C1 segment of cervical spinal cord (tissue), 14 donors: ENCODE measurements at places on chromosomes 4 and X.

- no peak for DNase-seq
These were observed 170.5 kb upstream of the NOCT start for GRCh38 chr4:138845054-138845453.

- no peak for DNase-seq
These were observed 227.1 kb downstream of the MID1 start for GRCh38 chrX:10393241-10393640.

DNA sequence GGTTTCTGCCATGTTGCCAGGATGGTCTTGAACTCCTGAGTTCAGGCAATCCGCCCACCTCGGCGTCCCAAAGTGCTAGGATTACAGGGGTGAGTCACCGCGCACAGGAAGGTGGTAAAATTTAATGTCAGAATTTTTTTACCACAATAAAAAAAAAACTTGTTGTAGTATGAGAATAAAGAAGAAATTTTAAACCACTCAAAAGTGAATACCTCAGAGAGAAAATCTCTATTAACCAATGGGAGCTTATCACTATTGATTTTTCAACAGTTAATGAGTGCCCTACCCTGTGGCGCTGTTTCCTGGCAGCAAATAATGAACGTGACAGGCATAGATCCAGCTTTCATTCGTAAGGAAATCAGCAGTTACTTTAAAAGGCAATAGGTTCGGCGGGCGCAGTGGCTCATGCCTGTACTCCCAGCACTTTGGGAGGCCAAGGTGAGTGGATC is 32.7 kb upstream of the SLC25A4 start:
- DNase-seq: no peak

- DNase-seq: no peak
These were observed 17.2 kb downstream of the GLUD2 start for GRCh38 chrX:121064579-121064978.

- no peak for DNase-seq
These were observed 18.5 kb downstream of the TMEM164 start for GRCh38 chrX:110021258-110022022.

DNA sequence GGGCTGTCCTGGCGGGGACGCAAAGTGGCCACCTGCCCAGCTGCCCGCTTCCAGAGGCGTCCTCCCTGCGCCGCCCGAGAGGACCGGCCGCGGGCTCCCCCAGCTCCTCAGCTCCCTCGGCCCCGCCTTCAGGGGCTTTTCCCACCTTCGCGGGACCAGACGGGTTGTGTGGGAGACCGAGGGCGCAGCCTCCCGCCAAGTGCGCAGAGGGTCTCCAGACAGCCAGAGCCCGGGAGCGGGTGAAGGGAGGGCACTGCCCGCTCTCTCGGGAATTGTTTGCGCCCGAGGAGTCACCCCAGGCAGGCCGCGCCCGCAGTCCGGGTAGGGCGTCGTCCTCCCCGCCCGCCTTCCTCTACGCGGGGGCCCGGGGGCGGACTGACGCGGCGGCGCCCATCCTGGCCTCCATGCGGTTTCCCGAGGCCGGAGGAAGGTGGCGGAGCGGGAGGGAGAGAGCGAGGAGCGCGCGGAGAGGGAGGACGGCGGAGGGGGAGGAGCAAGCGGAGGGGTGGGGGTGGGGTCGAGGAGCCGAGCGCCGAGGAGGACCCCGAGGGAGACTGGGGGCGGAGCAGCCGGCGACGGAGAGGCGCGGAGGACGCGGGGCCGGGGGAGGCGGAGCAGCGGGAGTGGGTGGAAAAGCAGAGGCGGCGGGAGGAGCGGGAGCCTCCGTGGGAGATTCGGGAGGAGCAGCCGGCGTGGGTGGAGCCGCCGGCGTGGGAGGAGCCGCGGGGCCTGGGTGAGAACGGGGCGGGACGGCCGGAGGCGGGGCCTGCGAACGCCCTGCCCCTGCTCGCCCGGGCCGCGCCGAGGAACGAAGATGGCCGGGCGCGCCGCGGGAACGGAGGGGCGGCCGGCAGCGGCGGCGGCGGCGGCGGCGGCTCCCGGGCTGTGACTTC is 47.5 kb downstream of the CLDN34 start:
- DNase-seq: peak; percentile 66

GRCh38 chr4:153905231-153905630 is 116.3 kb upstream of the SFRP2 start:
- no peak for DNase-seq

DNA sequence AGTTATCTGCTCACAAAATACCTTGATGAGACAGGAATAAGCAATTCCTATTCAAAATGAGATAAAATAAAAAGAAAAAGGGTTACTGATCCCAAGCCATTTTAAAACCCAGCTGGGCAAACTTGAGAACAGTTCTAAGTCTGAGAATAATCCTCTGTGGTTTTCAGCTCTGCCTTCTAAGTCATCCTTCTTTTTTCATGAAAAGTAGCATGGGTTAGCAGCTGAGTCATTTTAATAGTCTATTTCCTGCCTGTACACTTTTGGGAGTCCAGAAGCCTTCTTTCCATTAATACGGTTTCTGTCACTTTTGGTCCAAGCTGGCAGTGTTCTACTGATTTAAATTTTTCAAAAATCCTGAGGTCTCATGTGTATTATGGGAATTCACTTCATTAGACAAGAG is 374.3 kb downstream of the IQCM start:
- no peak for DNase-seq

DNA sequence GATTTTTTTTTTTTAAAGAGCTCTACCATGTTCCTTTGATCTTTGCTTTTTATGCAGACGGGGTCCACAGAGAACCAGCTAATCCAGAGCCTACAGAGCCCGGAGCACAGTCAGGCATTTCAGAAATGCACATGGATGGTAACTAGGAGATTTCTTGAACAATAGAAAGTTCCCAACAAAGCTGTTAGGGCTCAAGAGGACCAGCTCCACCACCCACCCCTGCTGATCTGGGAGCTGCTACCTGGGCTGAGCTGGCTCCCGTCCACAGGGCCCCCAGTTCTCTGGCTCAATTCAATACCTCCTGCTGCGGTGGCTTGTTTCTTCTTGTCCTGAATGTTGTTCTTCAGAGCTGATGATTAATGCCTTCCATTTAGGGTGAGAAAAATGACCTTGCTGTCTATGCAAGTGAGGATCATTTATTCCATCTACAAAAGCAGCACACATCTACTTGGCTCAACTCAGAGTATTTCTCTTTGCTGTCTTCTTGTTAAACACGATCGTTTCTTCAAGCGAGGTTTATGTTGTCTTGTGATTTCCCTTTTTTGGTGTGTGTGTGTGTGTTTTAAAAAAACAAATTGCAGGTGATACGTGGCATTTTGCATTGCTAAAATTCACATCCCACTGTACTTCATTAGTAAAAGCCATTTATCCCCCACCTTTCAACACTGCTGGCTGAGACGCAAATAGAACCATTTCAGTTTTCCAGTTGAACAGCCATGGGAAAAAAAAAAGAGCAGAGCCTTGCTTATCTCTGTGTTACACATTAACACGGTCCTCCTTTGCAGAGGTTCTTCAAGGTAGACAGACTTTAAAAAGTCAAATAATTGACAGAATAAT is 31.3 kb downstream of the IGFBP7 start:
- DNase-seq: no peak

DNA sequence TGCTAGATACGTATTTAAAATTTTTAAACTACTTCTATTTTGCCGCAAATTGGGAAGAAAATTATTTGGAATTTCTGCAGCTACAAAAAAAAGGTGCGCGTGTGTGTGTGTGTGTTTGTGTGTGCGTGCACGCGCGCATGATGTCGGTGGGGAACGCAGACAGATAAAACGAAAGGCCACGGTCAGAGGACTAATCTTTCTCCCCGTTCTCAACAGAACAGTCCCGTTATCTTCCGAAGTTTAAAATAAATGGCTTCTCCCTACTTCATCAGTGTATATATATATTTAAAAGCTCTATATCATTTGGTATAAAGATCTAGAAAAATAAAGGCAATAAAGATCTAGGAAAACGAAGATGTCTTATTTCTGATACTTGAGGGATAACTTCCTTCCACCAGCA is 1.5 kb downstream of the MGARP start:
- DNase-seq: no peak

DNA sequence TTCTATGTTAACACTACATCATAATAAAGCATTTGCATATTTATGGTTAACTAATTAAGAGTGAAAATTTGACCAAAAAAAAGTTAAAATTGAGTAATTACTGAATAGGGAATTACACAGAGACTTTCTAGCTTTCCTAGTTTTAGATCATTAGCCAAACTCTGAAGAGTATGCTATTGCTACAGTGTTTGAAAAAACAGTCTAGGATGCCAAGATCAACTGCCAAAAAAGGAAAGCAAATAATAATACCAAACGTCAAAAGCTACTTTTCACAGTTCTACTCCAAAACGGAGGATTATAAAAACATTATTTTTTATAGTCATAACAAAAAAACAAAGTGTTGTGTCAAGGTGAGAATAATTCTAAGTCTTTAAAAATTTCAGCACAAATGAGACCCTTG is 359.8 kb upstream of the CTSO start:
- no peak for DNase-seq

DNA sequence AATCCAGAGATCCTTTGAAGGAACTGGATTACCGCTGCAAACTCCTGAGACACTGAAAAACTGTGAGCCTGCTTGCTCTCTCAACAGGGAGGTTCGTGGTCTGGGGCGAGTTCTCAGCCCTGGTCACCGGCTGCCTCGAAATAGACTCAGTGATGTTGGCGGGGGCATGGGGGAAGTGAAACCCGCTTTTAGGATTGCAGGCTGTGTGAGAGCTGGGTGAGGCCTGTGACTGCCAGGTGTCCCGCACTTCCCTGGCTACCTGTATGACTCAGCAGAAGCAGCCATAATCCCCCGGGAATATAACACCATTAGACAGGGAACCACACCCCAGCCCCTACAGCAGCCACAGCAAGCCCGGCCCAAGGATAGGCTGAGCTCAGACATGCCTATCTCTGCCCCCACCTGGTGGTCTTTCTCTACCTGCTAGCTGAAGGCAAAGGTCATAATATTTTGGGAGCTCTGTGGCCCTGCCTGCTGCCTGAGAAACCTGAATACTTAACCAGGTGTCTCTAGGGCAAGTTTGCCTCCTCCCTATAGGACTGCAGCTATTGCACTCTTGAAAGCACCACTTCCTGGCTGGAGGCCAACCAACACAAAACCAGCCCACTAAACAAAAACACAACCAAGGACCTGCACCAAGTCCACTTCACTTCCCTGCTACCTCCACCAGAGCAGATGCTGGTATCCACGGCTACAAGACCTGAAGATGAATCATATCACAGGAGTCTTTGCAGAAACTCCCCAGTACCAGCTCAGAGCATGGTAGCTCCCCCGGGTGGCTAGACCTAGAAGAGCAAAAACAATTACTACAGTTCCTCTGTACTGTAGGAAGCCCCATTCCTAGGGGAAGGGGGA is 202.0 kb downstream of the RRAGB start:
- DNase-seq: no peak

DNA sequence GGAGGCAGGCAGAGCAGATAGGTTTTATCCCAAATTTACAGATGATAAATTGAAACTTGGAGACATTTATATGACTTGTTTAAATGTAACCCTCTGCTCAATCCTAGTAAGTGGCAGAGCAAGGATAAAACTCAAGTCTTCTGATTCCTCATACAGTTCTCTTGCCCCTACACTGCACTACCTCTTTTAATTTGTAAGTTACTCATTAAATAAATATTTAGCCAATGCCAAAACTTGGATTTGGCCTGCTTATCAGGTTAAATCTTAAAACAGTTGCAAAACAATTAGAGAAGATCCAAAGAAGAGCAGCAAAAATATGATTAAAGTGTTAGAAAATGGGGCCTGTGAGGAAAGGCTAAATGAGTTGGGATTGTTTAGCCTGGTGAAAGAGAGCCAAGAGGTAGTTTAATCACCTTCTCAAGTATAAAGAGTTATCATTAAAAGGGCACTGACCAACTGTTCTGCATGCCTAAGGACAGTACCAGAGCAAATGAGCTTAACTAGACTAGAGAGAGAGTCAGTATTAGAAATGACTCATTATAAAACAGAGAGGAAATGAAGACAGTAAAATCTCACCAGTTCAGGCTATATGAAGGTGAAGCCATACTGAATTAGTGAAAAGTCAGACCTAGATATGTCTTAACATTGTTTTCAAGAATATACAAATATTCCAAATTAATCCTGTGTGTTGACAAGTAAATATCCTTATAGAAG is 146.3 kb downstream of the GRIA3 start:
- DNase-seq: no peak

DNA sequence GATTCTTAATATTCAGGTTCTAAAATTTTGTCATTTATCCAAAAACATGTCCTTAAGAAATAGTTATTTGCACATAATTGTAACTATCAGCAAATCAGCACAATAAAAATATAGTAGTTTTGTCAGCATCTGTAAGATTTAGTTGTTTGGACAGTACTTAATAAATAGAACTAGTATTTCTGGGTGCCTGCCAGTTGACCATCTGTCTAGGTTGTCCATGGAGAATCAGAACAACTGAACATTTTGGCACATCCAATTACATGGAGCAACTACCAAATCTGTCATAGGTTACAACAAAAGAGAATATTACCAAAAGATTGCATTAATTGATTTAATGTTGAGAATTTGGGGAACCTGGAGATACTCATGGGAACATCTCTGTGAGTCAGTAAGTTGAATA is 305.5 kb upstream of the TACR3 start:
- no peak for DNase-seq

- DNase-seq: no peak
These were observed 477 bp upstream of the HAND2 start for GRCh38 chr4:173530326-173531085.

DNA sequence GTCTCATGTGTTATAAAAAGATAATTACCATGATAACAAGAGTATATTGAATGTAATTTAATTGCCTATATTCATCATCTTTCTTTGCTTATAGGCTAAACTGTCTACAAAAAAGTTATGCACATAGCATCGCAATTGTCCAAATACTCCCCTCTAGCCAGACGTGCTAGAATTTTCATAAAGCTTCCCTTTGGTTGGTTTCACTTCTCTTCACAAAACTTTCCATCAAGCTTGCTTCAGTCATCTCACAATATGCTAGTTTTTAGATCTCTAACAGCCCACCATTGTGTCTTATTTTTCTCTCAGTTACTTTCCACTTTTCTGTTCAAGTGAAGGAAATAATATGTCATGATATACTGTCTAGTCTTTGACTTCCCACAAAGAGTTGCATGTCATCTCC is 448.3 kb upstream of the SPANXN1 start:
- no peak for DNase-seq

DNA sequence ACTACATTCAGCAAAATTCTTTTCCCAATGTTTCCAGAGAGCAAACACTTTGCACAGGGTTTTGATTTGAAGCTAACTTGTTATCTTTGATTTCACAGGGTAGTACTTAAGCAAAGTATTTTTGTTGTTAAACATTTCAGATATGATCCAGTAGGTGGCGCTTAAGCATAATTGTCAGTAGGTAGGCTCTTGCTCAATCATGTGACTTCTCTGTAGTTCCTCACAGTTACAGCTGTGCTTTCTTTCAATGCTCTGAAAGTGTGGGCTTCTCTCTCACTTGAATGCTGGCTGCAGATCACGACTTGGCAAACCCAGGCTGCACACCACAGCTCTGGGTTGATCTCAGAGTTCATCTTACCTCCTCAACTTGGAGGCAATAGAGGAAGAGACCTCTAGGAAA is 1016.5 kb downstream of the SH3BGRL start:
- DNase-seq: no peak

- DNase-seq: no peak
These were observed 25.0 kb upstream of the UBA6 start for GRCh38 chr4:67725981-67726380.

- DNase-seq: no peak
These were observed 140.5 kb downstream of the ASB9 start for GRCh38 chrX:15129412-15129811.

GRCh38 chr4:158376106-158376840 is 145.4 kb upstream of the RXFP1 start:
- DNase-seq: no peak

GRCh38 chr4:90127223-90127705 is at the start of gene CCSER1:
Gene CCSER1 (plus strand): TSS chr4:90127394.
- peak; percentile 54 for DNase-seq

GRCh38 chr4:125352521-125352920 is 37.8 kb downstream of the FAT4 start:
- no peak for DNase-seq
